ENCODE measurements at places on chromosomes 3 and 15. TPM values are rescaled to one million over a fixed set of nuclear protein-coding genes. Genes with fewer than 3 reads are reported as not detected.
A peak's percentile ranks its signal among the peaks of the same experiment; 100 is the strongest.

Gene TRIM59
- 35.9 TPM for total RNA-seq

Gene ZNF80
- 0.74 TPM for total RNA-seq

Gene PLXNB1
- 7.0 TPM for total RNA-seq

Gene EPHB3
- not detected for total RNA-seq

- H3K4me1 ChIP-seq: peaks cover 16% of the 10 kb centered on the region
- no peaks in the 10 kb centered on the region for H3K36me3 ChIP-seq
- peaks cover 34% of the 10 kb centered on the region for H3K27me3 ChIP-seq
- DNase-seq: no peak
- H3K4me3 ChIP-seq: no peak overlapping the region
Measured at GRCh38 chr15:56369234-56369633, 4.0 kb downstream of the TEX9 start.

- H3K4me3 ChIP-seq: no peak overlapping the region
- peaks cover 5% of the 10 kb centered on the region for H3K36me3 ChIP-seq
- no peak for DNase-seq
- no peak overlapping the region for H3K27ac ChIP-seq
Measured at GRCh38 chr3:143998266-143998665, 26.6 kb downstream of the DIPK2A start.

DNA sequence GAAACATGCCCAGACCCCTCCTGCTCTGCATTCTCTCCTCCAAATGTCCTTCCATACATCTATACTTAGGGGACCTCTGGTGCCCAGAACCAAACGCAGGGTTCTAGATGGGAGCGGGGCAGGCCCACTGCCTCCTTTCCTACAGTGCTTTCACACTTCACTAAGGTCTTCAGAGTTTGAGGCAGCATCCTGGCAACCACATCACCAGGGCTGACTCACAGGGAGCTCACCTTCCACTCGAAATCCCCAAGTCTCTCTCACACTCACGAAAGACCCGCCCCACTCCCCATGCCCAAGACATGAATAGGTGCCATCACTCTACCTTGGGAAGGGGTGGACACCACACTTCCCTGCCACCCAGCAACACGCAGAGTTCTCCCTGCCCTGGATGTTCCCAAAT, 18.9 kb downstream of the HOMER2 start:
- H3K27me3 ChIP-seq: peaks cover 2% of the 10 kb centered on the region
- no peak overlapping the region for H3K27ac ChIP-seq
- DNase-seq: no peak
- no peak overlapping the region for H3K4me3 ChIP-seq
- H3K36me3 ChIP-seq: peaks cover 4% of the 10 kb centered on the region
- H3K4me1 ChIP-seq: peaks cover 38% of the 10 kb centered on the region

- H3K27me3 ChIP-seq: no peaks in the 10 kb centered on the region
- no peaks in the 10 kb centered on the region for H3K4me1 ChIP-seq
- H3K27ac ChIP-seq: no peak overlapping the region
- H3K36me3 ChIP-seq: no peaks in the 10 kb centered on the region
- H3K4me3 ChIP-seq: no peak overlapping the region
- DNase-seq: no peak
Measured at GRCh38 chr3:46662771-46663551, 30.5 kb downstream of the ALS2CL start.

- peaks cover 4% of the 10 kb centered on the region for H3K27me3 ChIP-seq
- DNase-seq: no peak
- no peak overlapping the region for H3K27ac ChIP-seq
- H3K4me1 ChIP-seq: peaks cover 12% of the 10 kb centered on the region
- H3K4me3 ChIP-seq: no peak overlapping the region
Measured at GRCh38 chr3:169953462-169954141, 13.0 kb upstream of the SEC62 start.

DNA sequence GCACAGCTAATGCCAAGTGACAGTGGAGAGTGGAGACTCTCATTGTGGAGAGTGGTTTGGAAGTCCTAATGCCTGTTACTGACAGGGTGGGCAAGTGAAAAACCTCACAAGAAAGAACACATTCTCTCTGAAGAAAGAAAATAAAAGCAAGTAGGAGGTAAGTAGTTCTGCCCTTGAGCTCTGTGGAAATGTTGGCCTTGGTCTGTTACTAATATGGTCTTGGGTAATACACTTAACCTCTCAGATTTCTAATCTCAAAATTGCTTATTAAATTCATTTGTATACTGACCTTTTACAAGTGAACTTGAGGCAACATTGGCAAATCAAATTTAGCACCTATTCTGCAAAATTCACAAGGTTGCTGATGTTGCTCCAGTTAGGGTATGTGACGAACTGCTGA, 291.6 kb upstream of the CBLB start:
- H3K36me3 ChIP-seq: peaks cover 19% of the 10 kb centered on the region
- no peak for DNase-seq
- H3K4me3 ChIP-seq: no peak overlapping the region
- no peaks in the 10 kb centered on the region for H3K27me3 ChIP-seq
- H3K27ac ChIP-seq: no peak overlapping the region
- H3K4me1 ChIP-seq: no peaks in the 10 kb centered on the region

- no peaks in the 10 kb centered on the region for H3K27me3 ChIP-seq
- peaks cover 80% of the 10 kb centered on the region for H3K36me3 ChIP-seq
- no peak overlapping the region for H3K27ac ChIP-seq
- no peak for DNase-seq
- no peak overlapping the region for H3K4me3 ChIP-seq
Measured at GRCh38 chr3:11407644-11408043, 135.4 kb downstream of the ATG7 start.

GRCh38 chr15:67746450-67746849, 78.9 kb upstream of the SKOR1 start:
- peaks cover 32% of the 10 kb centered on the region for H3K4me1 ChIP-seq
- H3K27ac ChIP-seq: peak overlapping the region; percentile 48
- peak overlapping the region; percentile 3 for H3K4me3 ChIP-seq
- no peak for DNase-seq
- H3K27me3 ChIP-seq: no peaks in the 10 kb centered on the region
- peaks cover 10% of the 10 kb centered on the region for H3K36me3 ChIP-seq

DNA sequence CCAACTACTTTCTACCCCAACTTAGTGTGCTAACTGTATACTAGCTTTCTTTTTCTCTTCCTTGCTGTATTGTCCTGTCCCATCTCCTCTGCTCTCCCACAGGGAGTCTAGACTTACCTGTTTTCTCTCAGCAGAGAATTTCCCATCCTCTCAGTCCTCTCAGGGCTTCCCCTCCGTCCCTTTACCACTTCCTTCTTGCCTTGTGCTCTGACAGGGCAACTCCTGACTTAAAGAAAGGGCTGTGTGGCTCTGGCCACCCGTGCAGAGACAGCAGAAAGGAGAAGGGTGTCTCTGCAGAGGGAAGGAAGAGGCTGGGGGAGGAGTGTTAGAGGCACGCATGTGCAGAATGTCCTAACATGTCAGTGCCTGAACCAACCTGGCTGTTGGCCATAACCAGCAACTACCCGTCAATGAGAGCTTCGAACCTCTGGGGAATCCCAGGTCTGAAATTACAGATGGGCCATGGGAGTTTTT, at the start of gene GCSAM:
TSS of gene GCSAM (minus strand) at position 274 of the 474 bp plus-strand sequence. CDS start at position 146, 128 bp downstream.
- peak within 1 kb of the TSS; percentile 80 for H3K27ac ChIP-seq
- peaks cover 74% of the 10 kb centered on the region for H3K4me1 ChIP-seq
- peaks cover 11% of the 10 kb centered on the region for H3K36me3 ChIP-seq
- H3K27me3 ChIP-seq: no peaks in the 10 kb centered on the region

- H3K36me3 ChIP-seq: no peaks in the 10 kb centered on the region
- H3K27ac ChIP-seq: no peak overlapping the region
- H3K4me3 ChIP-seq: no peak overlapping the region
Measured at GRCh38 chr3:86976219-86976618, 14.7 kb downstream of the VGLL3 start.

GRCh38 chr3:100366424-100366823, 31.9 kb downstream of the NIT2 start:
- H3K27ac ChIP-seq: no peak overlapping the region
- peaks cover 70% of the 10 kb centered on the region for H3K36me3 ChIP-seq
- no peak overlapping the region for H3K4me3 ChIP-seq
- DNase-seq: no peak
- no peaks in the 10 kb centered on the region for H3K4me1 ChIP-seq

DNA sequence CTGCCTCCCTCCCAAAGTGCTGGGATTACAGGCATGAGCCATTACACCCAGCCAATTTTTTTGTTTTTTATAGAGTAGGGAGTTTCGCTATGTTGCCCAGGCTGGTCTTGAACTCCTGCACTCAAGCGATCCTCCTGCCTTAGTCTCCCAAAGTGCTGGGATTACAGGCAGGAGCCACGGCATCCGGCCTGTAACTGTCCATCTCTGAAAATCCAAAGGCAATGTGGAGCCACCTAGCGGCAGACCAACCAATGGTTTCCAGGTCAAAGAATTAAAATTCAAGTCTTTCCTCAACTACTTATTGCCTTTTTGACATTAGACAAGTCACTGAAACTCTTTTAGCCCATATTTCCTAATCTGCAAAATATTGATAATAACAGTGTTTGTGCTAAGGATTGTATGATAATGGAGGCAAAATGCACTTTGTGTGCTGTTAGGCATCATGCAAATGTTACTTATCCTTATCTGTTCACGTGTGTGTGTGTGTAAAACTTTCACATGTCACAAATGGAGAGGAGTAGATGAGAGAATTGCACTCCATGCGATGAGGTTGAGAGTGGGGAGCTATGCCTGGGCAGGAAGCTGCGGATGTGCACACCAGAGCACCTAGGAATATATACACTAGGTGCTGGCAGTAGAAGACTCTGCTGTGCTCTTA, 48.7 kb downstream of the COL8A1 start:
- no peak overlapping the region for H3K27ac ChIP-seq
- H3K4me3 ChIP-seq: no peak overlapping the region
- H3K27me3 ChIP-seq: peaks cover 6% of the 10 kb centered on the region
- no peaks in the 10 kb centered on the region for H3K4me1 ChIP-seq

DNA sequence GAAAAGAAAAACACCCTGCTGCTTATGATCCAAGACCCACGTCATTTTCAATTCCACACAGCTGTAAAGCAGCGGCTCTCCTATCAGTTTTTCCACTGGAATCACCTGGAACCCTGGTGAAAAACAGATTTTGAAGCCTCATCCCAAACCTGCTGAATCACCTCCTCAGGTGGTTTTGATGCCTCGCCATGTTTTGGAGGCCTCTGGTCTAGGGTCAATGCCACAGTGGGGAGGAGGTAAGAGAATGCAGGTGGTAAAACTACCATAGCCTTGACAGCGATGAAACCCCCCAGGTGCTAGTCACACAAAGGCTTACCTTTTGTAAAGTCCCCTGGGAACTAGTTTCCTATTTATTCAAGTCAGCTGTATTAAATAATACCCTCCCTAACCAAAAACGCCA, 24.8 kb downstream of the MYO1E start:
- no peak for DNase-seq
- H3K4me1 ChIP-seq: peaks cover 33% of the 10 kb centered on the region
- no peak overlapping the region for H3K27ac ChIP-seq
- peaks cover 8% of the 10 kb centered on the region for H3K36me3 ChIP-seq

- no peaks in the 10 kb centered on the region for H3K36me3 ChIP-seq
- H3K27ac ChIP-seq: no peak overlapping the region
Measured at GRCh38 chr3:50436114-50436674, 67.2 kb downstream of the CACNA2D2 start.

DNA sequence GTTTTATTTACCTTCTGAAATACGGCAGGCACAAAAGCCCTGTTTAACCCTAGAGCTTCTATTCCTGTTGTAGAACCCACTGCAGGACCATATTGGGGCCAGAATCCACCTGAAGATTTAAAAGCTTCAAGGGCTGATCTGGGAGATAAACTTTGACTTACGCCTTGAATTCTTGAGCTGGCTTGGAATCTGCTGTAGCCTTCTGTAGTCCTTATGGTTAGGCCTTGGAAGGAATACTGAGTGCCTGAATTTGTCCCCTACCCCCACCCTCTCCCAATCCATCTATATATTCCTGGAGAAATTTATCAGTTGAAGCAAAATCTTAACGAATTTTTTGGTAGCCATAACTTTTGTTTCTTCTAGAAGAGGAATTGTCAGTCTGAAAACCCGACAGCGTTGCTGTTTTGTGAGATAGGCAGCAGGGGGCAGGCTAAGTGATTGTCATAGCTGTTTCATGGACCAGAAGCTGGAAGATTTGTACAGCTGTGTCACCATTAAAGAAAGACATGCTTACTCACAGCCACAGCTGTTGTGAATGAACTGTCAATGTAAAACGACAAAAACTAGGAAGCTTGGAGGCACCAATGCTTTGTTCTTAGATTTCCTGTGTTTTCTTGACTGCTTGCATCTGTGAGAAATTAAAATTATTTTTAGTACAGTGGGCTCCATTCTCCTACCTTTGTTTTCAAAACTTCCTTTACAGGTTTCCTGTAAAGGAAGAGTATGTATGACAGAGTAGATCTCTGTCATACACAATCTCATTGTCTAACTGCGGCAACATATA, 12.8 kb downstream of the LXN start:
- no peak overlapping the region for H3K4me3 ChIP-seq
- no peaks in the 10 kb centered on the region for H3K27me3 ChIP-seq
- H3K27ac ChIP-seq: peak overlapping the region; percentile 55
- peaks cover 52% of the 10 kb centered on the region for H3K36me3 ChIP-seq
- peaks cover 9% of the 10 kb centered on the region for H3K4me1 ChIP-seq

GRCh38 chr3:62439176-62439813, 65.9 kb upstream of the FEZF2 start:
- no peaks in the 10 kb centered on the region for H3K4me1 ChIP-seq
- no peak overlapping the region for H3K4me3 ChIP-seq
- H3K36me3 ChIP-seq: no peaks in the 10 kb centered on the region
- no peak overlapping the region for H3K27ac ChIP-seq

DNA sequence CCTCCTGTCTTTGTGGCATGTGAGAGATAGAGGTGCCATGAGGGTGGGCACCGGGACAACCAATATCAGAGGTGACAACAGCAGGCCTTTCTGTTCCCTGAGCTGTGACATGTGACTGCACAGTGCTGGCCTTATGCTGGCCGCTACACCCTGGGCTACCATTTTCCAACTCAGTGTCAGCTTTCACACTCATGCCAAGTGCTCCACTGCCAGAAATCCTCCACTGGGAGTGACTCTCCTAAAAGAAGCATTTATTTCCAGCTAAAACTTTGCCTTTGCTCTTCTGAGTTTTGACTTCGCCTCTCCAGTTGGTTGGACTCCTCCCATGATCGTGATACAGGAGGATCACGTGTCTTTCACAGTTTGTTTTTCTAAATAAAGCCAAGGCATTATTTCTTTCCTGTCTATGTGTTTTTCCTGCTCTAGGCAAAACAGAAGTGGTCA, 31.4 kb downstream of the CA12 start:
- H3K4me3 ChIP-seq: no peak overlapping the region
- DNase-seq: no peak
- H3K27ac ChIP-seq: no peak overlapping the region
- no peaks in the 10 kb centered on the region for H3K36me3 ChIP-seq

- no peak for DNase-seq
- no peak overlapping the region for H3K27ac ChIP-seq
- H3K4me1 ChIP-seq: no peaks in the 10 kb centered on the region
- H3K36me3 ChIP-seq: no peaks in the 10 kb centered on the region
- H3K27me3 ChIP-seq: no peaks in the 10 kb centered on the region
Measured at GRCh38 chr3:79245284-79246138, 522.3 kb downstream of the ROBO1 start.

All from activated T-helper 2 cell treated with anti-CD3 and anti-CD28 coated beads, Interferon-gamma antibody, Interleukin-2, Interleukin-4, amounts not matched to agents 10 μg/mL and 5 μg/mL and 100 μg/mL, durations not matched to agents 14 hours and 24 hours and 36 hours (primary cell).